ENCODE measurements at places on chromosomes 4 and X.

DNA sequence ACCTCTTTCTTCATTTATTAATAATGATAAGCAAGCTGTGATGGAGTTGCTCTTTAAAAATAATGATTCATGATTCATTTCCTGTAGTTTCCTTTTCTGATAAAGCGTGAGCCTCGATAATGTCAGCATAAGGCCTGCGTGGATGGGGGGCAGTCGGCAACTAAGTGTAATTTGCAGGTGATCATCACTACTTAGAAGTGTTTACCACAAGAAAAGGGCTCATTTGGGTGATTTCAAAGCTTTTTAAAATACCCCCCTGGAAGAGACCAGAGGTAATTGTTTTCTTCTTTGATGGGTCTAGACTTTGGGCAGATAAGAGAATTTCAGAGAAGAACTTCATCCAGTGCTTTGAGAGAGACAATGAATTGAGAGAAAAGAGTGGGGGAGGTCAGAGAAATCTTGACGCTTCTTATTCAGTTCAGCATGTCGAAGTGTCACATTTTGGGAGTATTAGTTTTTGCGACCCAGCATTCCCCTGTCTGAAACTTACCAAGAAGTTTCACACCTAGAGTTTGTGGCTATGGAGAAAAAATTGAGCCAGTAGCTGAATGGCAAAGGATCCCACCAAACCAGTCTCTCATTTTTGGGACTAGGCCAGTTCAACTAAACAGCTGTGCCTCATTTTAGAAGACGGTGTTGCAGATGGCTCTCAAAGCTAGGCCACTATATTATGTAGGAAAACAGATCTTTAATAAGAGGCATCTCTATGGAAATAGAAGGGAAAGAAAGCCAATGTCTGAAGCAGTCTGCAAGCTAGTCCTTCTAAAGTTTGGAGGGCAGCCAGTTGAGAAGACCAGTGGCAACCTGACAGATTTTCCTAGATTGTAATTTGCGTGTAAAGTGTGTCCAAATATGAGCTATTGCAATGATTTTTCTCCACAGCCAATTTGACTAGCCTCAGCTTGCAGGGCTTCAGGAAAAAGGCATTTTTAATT is 171.0 kb upstream of the PPP1R2C start:
- DNase-seq, result no peak

GRCh38 chr4:18422685-18423084 is 401.1 kb upstream of the LCORL start:
- DNase-seq, result no peak

GRCh38 chrX:120287513-120288112 is 23.6 kb downstream of the TMEM255A start:
- DNase-seq, result no peak

DNA sequence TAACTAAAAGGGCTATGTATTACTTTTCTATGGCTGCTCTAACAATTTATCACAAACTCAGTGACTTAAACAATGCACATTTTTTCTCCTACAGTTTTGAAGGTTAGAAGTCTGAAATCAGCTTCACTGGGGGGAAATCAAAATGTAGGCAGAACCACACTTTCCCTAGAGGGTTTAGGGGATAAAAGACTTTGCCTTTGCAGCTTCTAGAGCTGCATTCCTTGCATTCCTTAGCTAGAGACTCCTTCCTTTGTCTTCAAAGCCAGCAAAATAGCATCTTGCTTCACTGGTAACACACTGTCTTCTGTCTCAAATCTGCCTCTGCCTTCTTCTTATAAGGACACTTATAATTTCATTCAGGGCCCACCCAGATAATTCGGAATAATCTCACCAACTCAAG is 152.4 kb upstream of the SPIN4 start:
- DNase-seq, result no peak

- DNase-seq, result no peak
These were observed 93.4 kb downstream of the EMCN start for GRCh38 chr4:100424376-100424775.

DNA sequence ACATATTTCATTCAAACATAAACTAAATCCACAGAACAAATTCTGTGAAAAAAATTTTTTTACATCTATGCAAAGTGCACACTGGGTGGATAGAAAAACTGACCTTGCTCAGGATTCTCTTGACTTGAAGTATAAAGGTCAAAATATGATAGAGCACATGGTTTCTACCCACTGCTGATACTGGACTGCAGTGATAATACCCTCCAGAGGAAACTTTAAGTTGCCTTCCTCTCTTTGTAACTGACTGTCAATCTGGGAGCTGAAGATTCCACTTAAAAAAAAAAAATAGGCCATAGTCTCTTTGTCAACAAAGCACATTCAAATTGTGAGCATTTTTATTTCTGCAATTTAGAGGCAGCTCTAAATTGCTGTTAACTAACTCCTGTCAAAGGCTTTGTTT is 3.2 kb upstream of the AMMECR1 start:
- DNase-seq, result no peak

DNA sequence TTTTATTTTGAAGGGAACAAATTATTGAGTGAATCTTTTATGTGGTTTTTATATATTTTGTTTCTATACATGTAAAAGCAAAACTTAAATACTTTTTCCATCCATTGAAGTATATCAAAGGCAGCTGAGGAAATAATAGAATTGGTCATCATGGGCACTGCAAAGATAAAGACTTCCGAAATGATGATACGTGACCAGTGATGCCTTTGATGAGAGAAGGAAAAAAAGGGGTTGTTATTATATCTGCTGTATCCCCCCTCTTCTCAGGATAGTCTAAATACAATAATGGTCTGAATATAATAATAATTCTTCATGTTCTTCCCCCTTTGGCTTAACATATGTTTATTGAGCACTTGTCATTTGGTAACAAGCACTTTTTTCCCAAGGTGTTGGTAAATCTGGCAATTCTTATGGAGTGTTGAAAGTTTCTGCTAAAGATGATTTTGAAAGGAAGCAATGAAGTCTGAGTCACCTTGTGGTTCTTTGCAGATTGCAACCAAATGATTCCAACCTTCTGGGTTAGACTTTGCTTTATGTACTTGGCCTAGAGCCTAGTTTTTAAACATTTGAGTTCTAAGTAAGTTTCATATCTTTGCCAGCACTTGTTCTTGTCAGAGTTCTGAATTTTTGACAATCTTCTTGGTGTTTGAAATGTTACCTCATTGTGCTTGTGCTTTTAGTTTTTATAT is 60.8 kb downstream of the USP9X start:
- no peak for DNase-seq

GRCh38 chr4:28277931-28278330 is 1417.3 kb downstream of the STIM2 start:
- DNase-seq, result no peak

DNA sequence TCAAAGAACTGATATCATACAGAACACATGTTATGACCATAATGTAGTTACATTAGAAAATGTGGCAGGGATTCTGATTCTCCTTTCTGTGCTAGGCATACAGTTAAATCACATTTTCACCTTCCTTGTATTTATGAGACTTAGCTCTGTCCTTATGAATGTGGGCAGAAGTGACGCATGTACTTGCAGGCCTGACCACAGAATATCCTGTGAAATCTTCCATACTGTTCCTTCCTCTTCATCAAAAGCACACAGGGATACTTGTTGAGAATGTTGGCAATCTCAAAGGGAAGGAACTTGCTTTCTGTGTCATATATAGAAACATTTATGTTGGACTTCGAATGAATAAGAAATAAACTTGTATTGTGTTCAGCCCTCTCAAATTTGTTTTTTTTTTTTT is 17.2 kb upstream of the MYOZ2 start:
- no peak for DNase-seq

Data from stimulated activated CD8-positive, alpha-beta memory T cell treated with anti-CD3 and anti-CD28 coated beads, Interleukin-4, amount 100 ng/mL, for 1 hour (primary cell).